ENCODE measurements at places on chromosomes 1 and 21. TPM values are rescaled to one million over a fixed set of nuclear protein-coding genes. Genes with fewer than 3 reads are reported as not detected.

- DNase-seq: peak; percentile 3
Observed at GRCh38 chr1:184101141-184101540, 49.6 kb downstream of the TSEN15 start.

GRCh38 chr1:156338180-156338976 is at the start of the genes CCT3 and TSACC:
TSS of gene CCT3 (minus strand) at chr1:156338292. CDS start at chr1:156338184, 108 bp downstream.
TSS of gene TSACC (plus strand) at chr1:156338526. CDS start at chr1:156339758, 1,232 bp downstream.
- DNase-seq: peak; percentile 100

GRCh38 chr1:20521960-20522861 is 14.3 kb upstream of the MUL1 start:
- peak; percentile 86 for DNase-seq

Gene CELA3B
- total RNA-seq: not detected

Gene SEC16B
- total RNA-seq: 4.8 TPM

DNA sequence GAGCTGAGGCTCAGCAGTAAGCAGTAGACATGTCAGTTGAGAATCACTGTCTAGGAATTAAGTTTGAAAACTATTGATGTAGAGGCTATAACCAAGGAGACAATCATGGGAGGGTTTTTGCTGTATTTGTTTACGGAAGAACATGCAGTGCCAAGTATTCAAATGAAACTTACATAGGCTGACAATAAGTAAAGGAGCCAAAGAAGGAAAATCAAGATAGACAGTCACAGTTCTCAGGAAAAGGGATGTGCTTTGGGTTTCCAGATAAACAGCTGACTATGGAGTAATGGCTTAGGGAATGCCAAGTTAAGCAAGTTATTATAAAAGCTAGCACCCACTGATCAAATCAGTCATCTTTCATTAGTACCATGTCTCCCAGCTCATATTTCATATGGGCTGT is 21.5 kb downstream of the GNG12 start:
- no peak for DNase-seq

Gene UQCRH
- 603 TPM for total RNA-seq

DNA sequence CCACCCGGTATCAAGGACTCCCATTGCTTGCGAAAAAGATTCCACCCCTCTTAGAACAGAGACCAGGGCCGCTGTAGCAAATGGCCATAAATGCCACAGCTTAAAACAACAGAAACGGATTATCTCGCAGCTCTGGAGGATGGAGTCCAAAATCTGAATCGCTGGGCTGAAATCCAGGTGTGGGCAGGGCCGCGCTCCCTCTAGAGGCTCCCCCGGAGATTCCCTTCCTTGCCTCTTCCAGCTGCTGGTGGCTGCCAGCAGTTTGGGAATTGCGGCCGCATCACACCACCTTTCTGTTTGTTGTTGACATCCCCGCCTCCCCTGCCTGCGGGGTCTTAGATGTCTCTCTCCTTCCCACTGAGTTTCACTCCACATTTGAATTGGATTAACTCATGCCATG is 15.6 kb downstream of the PDE9A start:
- peak; percentile 26 for DNase-seq

DNA sequence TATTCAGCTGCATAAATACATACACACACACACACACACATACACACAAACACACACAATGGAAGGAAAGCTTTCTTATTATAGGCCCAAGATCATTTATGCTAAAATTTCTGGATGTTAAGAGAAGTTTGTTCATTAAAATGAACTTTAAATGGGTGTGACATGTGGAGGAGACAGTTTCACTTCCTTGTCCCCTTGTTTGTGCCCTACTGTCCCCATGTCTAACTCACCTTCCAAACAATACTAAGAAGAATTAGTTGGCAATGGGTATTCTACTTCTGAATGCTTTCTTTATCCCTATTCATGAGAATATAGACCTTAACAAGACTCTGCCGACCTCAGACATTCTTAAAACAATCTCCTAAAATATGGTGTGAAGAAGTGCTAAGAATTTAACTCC is 63.5 kb upstream of the NRIP1 start:
- no peak for DNase-seq

DNA sequence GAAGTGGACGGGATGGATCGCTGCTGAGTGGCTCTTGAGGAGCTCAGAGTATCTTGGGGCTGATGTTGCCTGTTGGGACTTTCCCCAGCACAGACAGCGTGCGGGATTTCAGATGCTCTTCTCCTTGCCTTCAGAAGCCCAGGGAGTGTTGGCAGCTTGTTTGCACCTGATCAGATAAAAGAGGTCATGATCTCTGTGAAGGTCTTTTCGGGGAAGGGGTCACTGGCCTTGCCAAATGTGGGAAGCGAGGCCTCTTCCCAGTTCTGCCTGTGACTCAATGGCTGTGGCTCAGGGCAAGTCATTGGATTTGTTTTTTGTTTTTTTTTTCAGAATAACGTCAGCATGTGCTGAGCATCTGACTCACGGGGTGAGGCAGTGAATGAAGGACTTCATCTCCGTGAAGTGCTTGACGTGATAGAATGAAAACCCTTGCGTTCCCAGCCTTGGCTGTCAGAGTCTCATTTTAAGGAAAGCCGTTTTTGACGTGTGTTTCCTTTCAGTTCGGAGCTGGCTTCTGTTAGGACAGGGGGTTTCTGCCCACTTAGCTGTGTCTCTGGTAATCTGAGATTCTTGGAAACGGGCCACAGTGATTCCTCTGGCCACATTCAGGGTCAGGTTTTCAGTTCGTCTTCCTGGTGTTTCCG is 46.7 kb downstream of the GALNT2 start:
- peak; percentile 81 for DNase-seq

GRCh38 chr1:154864189-154864975 is 5.7 kb downstream of the KCNN3 start:
- DNase-seq: no peak

DNA sequence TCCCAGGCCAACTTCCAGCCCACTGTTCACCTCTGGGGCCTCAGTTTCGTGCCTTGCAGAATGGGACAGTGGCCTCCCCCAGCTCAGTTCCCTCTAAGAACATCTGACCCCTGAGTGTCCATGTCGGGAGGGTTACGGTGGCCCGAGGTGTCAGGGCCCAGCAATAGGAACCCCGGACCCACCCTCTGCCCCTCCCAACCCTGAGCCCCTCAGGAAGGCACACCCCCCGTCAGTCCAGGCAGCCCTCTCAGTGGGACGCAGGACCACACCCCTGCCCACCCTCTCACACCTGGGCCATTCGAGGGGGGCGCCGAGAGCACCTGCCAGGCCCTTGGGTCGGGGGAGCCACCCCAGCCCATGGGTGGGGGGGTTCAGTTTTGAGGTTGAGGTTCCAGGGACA is 447 bp downstream of the TTC34 start:
- DNase-seq: no peak

Gene FCRL5
- total RNA-seq: not detected
